Activated CD4-positive, alpha-beta T cell treated with anti-CD3 and anti-CD28 coated beads, Interleukin-2, amount 10 ng/mL, durations not matched to agents 7 days and 5 days (primary cell): ENCODE measurements at places on chromosomes 6 and 20.

DNA sequence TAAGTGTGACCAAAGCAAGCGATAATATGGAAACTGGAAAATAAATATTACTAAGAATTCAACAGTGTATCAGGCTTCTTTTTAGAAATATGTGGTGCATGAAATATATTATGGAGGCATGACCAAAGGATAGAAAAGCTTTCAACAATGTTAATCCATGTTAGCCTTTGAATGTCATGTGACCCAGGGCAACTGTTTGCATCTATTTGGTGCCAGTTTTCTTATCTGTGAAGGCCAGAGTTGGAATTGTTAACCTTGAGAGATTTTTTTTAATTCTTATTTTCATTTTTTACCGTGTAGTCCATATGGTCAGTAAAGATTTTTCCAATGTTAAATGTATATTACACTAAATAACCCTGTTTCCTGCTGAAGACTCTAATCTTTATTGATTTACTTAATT, 411.1 kb downstream of the BCKDHB start:
- no peak for DNase-seq

DNA sequence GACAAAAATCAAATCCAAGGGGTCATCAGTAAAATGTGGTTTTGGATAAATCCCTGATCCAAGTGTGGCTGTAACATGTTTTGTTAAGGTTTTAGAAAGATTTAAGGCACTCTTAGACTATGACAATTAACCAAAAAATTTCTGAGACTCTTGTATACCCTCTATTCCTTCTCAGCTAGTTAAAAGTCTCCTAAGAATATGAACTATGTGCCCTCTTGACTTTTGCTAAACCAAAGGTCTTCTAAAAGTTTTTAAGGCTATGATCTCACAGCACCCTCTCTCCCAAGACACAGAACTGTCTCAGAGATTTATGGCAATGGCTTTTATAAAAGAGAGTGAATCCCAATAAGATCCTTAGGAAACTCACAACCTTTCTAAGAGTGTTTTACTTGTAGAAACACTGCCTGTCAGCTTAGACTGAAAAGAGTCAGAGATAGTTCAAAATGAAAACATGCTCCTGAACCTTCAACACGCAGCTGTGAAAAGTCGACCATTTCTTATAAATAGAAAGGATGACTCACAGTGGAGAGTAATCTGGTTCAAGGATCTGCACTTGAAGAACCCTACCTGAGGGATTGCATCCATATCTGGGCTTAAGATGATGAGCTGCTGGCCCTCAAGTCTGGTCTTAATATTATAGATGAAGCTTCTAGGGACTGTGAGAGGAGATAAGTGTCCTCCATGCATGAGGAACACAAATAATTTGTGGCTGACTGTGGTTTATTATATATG, 388.4 kb upstream of the GJE1 start:
- no peak for DNase-seq

DNA sequence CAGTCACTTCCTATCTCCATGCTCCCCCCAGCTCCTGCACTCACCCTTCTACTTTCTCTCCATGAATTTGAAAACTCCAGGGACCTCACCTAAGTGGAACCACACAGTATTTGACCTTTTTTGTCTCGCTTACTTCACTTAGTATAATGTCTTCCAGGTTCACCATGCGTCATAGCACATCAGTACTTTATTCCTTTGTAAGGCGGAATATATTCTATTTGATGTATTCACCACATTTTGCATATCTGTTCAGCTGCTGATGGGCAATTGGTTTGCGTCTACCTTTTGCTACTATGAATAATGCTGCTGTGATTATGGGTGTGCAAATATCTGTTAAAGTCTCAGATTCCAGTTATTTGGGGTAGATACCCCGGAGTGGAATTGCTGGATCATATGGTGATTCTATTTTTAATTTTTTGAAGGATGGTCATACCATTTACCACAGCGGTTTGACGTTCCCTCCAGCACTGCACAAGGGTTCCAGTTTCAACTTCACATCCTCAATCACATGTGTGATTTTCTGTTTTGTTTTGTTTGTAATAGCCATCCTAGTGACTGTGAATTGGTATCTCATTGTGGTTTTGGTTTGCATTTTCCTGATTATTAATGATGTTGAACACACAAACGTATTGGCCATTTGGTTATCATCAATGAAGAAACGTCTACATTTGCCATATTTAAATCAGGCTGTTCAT, 20.3 kb upstream of the SYNDIG1 start:
- DNase-seq, result no peak

GRCh38 chr6:30465595-30466306, 23.6 kb upstream of the HLA-E start:
- DNase-seq, result no peak

DNA sequence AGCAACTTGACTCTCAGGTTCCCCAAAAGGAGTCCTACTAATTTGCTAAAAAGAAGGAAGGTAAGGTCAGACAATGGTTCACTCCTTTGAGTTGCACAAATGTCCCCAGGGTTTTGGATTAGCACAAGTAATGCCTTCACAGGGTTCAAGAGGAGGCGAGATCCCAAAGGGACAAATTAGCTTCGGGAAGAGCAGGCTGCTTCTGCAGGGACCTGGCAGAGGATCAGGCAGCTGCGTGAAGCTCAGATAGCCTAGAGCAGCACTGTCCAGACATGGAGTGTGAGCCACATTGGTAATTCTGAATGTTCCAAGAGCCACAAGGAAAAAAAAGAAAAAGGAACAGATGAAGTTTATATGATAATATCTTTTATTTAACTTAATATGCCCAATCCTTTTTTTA, 115.4 kb downstream of the CFAP61 start:
- DNase-seq, result no peak

DNA sequence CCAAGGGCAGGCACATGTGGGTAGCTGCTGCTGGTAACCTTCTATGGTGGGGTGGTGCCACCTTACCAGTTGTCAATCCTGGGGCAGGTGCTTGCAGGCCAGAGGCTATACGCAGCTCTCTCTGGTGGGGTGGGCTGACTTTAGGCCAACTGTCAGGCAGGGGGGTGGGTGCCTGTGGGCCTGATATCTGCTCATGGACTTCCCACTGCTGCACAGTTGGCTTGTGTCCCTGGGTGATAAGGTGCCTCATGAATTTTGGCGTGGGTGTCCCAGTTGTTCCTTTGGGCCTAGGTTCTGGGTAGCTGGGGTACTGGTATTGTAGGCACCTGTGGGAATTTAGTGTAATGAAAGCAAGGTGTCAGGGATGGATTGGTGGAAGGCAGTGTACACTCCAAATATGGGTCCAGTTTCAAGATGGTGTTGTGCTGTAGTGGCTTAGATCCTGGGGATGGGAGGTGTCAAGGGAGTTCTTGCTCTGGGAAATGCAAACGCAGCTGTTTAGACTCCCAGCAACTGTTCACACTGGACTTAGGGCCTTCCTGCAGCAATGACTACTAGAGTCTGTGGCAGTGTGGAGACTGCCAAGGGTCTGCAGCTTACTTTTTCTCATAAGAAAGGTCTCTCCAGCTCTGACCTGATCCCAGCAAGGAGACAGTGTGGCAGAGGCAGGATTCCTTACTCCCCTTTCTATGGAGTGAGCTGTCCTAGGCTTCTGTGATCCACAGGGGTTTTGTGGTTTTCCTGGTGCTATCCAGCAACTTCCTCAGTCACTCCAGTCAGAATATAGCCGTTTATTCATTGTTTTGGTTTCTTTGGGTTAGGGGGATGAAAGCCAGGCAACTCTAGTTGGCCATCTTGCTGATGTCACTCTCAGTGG, 128.2 kb downstream of the CRYBG1 start:
- DNase-seq, result no peak
